Activated CD4-positive, alpha-beta T cell treated with anti-CD3 and anti-CD28 coated beads, Interleukin-2, amount 50 U/mL, for 16 hours (primary cell): ENCODE measurements at places on chromosomes 6 and 20.

- DNase-seq, result no peak
These were observed 23.7 kb downstream of the ADGRF5 start for GRCh38 chr6:46898006-46898405.

DNA sequence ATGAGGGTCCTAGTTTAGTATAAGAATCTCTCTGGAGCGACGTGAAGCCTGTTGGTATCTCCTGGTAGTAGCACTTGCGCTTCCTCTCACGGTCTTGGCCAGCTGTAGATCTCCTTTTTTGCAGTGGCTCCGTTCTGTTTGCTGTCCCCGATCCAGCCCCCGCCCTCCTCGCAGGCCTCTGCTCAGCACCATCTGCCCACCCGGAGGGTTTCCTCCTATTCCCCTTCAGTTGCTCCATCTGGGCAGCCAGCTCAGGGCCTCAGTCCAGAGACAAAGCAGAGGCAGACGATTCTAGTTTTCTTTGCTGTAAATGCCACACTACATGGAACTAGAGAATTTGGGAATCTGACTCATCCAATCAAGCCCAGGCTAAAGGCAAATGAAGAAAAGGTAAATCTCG lies 126.6 kb downstream of the TIAM2 start:
- DNase-seq, result no peak

DNA sequence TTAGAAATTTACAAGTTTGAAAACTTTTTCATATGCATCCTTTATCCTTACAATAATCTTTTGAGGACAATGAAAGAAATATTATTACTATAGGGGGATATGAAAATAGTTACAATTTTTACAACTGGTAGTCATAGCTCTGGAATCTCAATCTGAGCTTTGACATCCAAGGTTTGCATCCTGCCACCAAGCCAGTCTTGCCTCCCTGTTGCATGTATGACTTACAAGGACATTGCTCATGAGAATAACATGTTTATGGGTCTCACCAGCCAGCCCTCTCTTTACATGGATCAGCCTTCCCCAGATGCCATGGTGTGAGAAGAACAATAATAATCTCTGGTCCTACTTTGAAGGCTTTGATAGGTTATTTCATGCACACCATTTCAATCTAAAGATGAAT lies 67.5 kb downstream of the THEMIS start:
- DNase-seq, result no peak

DNA sequence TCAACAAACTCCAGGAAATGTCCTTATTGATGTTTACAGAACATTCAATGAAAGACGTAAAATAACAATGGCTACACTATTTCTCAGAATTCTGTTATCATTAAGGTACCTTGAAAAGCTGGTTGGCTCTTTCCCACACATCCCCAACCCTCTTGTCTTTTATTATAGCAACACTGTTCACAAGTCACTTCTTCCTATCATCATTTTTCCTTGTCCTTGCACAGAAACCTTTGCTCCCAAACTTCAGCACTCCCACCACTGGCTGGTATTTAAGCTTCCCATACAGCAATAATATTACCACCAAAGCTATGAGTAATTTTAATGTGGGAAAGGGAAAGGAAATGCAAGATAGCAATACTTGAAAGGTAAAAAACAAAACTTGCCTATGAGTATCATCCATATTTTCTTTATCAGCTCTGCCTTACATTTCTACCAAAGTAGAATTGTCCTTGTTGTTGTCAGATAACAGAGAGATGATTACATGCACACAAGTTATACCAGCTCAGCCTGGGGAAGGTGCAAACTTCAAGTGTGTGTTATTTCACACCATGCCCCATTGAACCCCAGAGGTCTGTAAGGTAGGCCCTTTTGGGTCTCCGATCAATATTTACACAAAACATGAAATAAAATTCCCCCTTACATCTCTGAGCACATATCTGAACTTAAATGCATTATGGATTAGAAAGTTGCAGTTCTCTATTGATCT lies 32.2 kb downstream of the ARHGAP18 start:
- no peak for DNase-seq

GRCh38 chr6:21678990-21679389 lies 85.4 kb downstream of the SOX4 start:
- no peak for DNase-seq

- no peak for DNase-seq
These were observed 129.2 kb upstream of the PCSK2 start for GRCh38 chr20:17097603-17098002.
